ENCODE measurements at places on chromosomes 12 and 14. TPM values are rescaled to one million over a fixed set of nuclear protein-coding genes. Genes with fewer than 3 reads are reported as not detected.

Gene ACSS3
- total RNA-seq, result 112 TPM

DNA sequence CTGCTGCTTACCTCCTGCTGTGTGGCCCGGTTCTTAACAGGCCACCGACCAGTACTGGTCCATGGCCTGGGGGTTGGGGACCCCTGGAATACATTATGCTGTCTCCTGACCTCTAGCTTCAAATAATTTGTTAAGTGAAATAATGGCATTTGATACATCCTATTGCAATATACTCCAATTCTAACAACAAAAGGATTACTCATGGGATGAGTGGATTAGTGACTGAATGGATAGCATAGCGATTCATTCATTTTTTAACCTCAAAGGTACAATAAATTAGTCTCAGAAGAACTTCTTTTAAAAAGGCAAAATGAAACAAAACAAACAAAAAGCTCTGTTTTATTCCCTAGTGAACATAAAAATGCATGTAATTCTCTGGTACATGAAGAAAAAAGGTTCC, 147.9 kb upstream of the PKP2 start:
- H3K4me3 ChIP-seq, result no peak overlapping the region
- H3K4me1 ChIP-seq, result no peaks in the 10 kb centered on the region
- H3K27me3 ChIP-seq, result no peaks in the 10 kb centered on the region
- no peak overlapping the region for H3K27ac ChIP-seq

GRCh38 chr12:118164798-118165486, 29.0 kb downstream of the PEBP1 start:
- H3K27ac ChIP-seq, result no peak overlapping the region
- no peaks in the 10 kb centered on the region for H3K36me3 ChIP-seq
- no peak overlapping the region for H3K4me3 ChIP-seq
- DNase-seq, result no peak
- H3K4me1 ChIP-seq, result no peaks in the 10 kb centered on the region

DNA sequence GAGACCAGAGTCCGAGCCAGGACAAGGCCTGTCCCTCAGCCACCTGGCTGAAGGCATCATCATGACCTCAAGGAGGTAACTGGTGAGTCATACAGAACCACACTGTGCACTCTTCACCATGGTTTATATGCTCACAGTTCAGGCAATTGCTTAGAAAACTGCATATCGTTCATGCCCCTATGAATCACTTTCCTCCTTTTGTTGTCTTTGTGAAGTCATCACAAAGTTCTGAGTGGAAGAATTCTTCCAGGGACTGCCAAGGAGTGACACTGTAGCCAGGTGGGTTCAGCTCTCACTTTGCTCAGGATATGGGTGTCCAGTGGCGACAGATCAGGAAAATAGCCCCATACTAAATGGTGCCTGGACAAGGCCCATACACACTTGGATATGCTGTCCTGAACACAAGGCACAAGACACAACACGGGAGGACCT, 92.5 kb downstream of the DPF3 start:
- H3K36me3 ChIP-seq, result no peaks in the 10 kb centered on the region
- DNase-seq, result no peak
- H3K27me3 ChIP-seq, result no peaks in the 10 kb centered on the region
- no peak overlapping the region for H3K27ac ChIP-seq
- H3K4me3 ChIP-seq, result no peak overlapping the region
- no peaks in the 10 kb centered on the region for H3K4me1 ChIP-seq

DNA sequence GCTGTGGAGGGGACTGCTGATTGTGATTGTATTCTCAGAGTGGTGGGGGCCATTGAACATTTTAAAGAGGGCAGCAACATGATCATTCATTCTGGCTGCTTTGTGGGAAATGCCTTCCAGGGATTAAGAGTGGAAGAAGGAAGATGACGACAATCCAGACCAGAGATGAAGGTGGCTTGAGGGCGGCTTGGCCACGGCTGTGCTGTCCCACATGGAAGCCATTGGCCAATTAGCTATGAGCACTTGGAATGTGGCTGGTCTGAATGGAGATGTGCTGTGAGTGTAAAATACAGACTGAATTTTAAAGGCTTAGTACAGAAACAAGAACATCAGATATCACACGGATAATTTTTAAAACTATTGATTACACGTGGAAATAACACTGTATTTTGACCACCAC, 19.2 kb upstream of the SLC10A1 start:
- H3K27ac ChIP-seq, result no peak overlapping the region
- peaks cover 4% of the 10 kb centered on the region for H3K4me1 ChIP-seq
- no peak overlapping the region for H3K4me3 ChIP-seq

Gene PLEKHD1
- total RNA-seq, result not detected

Gene IQSEC3
- total RNA-seq, result 0.15 TPM

DNA sequence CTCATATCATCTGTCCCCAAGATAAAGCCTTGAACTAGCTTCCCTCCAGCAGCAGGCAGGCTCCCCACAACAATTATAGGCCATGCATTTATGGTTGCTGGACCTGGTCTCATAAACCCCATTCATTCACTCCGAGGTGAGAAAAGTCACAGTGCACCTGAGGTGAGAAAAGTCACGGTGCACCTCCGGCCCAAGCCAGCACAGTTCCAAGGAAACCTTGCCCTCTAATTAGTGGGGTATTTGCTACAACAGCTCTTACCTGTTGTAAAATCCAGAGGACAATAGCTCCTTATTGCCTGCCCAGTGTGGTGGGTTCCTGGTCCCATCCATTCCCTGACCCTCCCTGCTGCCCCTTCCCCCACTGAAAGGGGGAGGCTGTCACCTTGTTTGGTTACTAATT, 65.6 kb downstream of the FBXL14 start:
- no peaks in the 10 kb centered on the region for H3K36me3 ChIP-seq
- H3K4me3 ChIP-seq, result no peak overlapping the region

Gene PTPRR
- not detected for total RNA-seq

- H3K4me1 ChIP-seq, result peaks cover 13% of the 10 kb centered on the region
- no peaks in the 10 kb centered on the region for H3K36me3 ChIP-seq
- no peaks in the 10 kb centered on the region for H3K27me3 ChIP-seq
- no peak overlapping the region for H3K4me3 ChIP-seq
- H3K27ac ChIP-seq, result peak overlapping the region; percentile 60
Measured at GRCh38 chr14:59254146-59254910, 65.9 kb downstream of the DAAM1 start.

Gene COQ5
- total RNA-seq, result 36.2 TPM

DNA sequence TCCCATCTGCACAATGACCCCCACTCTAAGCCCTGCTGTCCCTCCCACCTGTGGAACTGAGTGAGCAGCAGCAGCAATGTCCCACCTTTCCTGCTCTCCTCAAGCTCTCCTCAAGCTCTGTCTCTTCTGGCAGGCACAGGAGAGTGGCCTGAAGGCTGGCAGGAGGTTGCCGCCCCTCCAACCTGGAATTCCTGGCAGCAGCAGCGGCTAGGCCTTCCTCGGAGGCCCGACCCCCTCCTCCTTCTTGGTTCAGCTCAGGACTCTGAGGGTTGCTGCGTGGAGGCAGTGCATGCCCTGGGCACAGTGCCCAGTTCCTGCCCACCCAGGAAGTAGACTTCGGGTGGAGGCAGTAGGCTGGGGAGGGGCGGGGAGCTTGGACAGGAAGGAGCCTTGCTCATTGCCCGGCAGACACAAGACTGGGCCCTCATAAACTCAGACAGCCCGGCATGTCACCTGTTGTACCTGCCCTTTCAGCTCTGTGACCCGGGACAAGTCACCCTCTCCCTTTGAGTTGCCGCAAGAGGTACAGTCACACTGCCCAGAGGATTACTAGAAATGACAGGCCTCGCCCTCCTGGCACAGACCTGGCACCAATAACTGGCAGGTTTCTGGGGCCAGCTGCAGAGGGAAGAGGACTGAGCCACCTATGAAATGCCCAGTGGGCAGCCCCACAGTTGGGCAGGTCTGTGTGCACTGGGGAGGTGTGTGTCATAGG, 2.1 kb upstream of the SERPINA1 start:
- H3K27ac ChIP-seq, result peak overlapping the region; percentile 97
- H3K4me3 ChIP-seq, result peak overlapping the region; percentile 90
- no peaks in the 10 kb centered on the region for H3K4me1 ChIP-seq
- H3K36me3 ChIP-seq, result no peaks in the 10 kb centered on the region
- no peaks in the 10 kb centered on the region for H3K27me3 ChIP-seq

Gene HOXC12
- not detected for total RNA-seq

- H3K27me3 ChIP-seq, result no peaks in the 10 kb centered on the region
- H3K36me3 ChIP-seq, result no peaks in the 10 kb centered on the region
- DNase-seq, result no peak
- no peak overlapping the region for H3K4me3 ChIP-seq
- H3K27ac ChIP-seq, result no peak overlapping the region
- no peaks in the 10 kb centered on the region for H3K4me1 ChIP-seq
Measured at GRCh38 chr14:94005324-94006073, 8.4 kb downstream of the CCDC197 start.

- no peaks in the 10 kb centered on the region for H3K36me3 ChIP-seq
- no peaks in the 10 kb centered on the region for H3K4me1 ChIP-seq
- no peak overlapping the region for H3K27ac ChIP-seq
- no peak for DNase-seq
- H3K27me3 ChIP-seq, result no peaks in the 10 kb centered on the region
Measured at GRCh38 chr14:101411779-101412178, 149.5 kb upstream of the DIO3 start.

DNA sequence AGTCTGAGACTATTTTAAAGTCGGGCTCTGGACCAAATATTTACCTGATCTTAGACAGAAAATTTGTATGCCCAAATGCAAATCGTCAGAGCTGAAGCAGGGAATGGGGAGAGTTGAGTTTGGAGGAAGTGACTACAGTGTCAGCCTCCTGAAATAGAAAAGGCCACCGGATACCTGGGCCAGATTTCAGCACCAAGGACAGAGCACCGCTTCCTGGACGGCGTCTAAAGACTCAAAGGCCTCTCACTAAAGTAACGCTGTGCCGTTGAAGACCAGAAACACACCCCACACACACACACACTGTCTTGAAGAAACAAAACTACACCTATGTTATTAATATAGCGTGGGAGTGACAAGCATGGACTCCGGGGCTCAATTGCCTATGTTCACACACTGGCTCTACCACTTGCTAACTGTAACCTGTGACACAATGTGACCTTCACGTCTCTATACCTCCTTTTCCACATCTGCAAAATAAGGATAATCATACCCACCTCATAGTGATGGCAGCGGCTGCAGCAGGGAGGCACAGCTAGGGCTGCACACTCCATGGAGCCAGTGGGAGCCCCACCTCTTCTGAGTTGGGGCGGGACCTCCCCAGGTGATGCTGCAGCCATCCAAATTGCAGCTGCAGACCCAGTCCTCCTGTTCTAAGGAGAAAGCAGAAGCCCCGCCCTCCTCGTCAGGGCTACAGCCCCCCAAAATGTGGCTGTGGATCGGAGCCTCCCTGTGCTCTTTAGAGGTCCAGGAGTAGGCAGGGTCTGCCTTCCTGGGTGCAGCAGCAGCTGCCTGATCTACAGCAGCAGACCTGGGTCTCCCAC, 35.6 kb downstream of the KRT76 start:
- no peaks in the 10 kb centered on the region for H3K36me3 ChIP-seq
- H3K4me3 ChIP-seq, result no peak overlapping the region
- peak; percentile 48 for DNase-seq
- no peak overlapping the region for H3K27ac ChIP-seq
- no peaks in the 10 kb centered on the region for H3K27me3 ChIP-seq

GRCh38 chr14:104081261-104081835, 4.2 kb upstream of the ASPG start:
- H3K4me1 ChIP-seq, result no peaks in the 10 kb centered on the region
- no peak overlapping the region for H3K4me3 ChIP-seq
- no peak overlapping the region for H3K27ac ChIP-seq
- no peak for DNase-seq
- H3K36me3 ChIP-seq, result no peaks in the 10 kb centered on the region

DNA sequence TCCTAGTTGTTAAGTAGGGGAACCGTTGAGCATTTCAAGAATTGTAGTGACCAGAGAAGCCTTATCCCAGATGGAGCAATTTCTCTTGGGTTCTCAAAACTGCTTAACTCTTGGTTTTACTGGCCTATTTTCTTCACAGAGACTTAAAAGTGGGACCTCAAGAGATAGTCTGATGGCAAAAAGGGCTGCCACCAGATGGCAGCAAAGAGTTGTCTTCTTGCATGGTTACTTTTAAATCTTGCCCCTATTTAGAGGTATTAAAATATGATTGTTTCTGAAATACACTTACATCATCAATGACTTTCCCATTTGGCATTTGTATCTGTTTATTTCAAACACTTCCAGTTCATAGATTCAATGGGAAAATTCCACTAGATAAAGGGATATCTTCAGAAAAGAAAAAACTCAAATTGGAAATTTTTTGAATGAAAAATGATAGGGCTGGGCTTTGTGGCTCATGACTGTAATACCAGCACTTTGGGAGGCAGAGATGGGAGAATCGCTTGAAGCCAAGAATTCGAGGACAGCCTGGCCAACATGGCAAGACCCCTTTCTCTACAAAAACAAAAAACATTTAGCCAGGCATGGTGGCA, 69.9 kb upstream of the CNTN1 start:
- no peaks in the 10 kb centered on the region for H3K4me1 ChIP-seq
- no peaks in the 10 kb centered on the region for H3K36me3 ChIP-seq
- H3K27me3 ChIP-seq, result no peaks in the 10 kb centered on the region
- peak; percentile 51 for DNase-seq

DNA sequence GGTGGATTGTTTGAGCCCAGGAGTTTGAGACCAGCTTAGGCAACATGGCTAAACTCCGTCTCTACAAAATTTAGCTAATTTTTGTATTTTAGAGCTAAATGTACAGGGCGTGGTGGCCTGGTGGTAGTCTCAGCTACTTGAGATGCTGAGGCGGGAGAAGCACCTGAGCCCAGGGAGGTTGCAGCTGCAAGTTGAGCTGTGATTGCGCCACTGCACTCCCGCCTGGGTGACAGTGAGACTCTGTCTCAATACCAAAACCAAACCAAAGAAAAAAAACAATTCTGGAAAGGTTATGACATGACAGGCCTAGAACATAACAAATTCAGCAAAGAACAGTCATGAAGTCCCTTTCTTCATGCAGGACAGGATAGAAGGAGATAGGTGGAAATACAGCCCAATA, 25.7 kb downstream of the WDR89 start:
- H3K27ac ChIP-seq, result no peak overlapping the region
- no peaks in the 10 kb centered on the region for H3K4me1 ChIP-seq

Data from right lobe of liver (tissue), 6 donors.